ENCODE measurements at places on chromosomes 4 and X.

- no peak for DNase-seq
These were observed 172.9 kb downstream of the AFAP1 start for GRCh38 chr4:7766661-7767345.

DNA sequence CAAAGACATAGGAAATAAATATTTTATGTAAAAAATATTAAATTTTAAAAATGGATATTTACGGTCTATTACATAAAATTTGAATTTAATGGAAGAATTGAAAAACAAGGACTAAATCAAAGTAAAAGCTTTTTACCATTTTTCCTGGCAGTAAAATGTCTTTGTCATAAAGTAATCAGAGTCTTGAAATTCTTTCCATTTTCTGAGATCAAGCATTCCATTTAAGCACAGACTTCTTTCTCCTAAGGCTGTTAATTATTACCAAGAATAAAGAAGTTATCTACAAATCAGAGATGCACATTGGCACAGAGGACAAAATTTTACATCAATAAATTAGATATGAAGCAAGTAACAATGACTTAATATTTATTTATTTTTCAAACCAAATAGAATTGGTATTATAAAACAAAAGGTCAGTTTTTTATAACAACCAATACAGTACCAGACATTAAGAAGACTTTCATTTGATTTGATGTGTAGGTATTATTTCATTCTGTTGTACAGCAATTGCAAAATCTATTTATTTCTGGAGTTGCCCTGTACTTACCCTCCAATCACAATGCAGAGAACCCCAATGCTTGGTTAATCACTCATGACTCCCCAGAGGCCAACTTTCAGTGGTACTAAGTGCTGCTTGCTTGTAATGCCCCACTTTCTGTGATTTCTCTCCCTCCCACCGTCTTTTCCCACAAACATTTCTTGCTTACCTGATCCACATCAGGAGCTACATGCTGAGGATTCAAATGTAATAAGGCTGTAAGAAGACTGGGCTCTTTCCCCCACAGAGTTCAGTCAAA is 254.6 kb downstream of the GASK1B start:
- no peak for DNase-seq

GRCh38 chr4:15131551-15131950 is 129.3 kb downstream of the CPEB2 start:
- DNase-seq, result no peak

DNA sequence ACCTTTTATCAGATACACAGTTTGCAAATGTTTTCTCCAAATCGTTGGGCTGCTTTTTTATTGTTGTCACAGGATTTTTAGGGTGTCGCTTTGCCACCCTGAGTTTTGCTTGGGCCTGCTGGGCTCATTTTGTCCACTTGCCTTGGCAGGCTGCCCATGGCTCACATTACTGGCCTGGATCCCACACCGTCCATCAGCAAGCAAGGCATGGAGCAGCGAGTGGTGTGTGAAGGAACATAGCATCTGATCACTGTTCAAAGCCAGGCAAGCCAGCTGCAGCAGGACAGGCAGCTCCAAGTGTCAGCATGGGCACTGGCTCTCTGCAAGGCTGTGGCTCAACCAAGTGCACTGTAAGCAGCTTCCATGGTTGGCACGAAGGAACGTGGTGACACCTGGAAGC is 261.4 kb upstream of the TECRL start:
- DNase-seq, result no peak

DNA sequence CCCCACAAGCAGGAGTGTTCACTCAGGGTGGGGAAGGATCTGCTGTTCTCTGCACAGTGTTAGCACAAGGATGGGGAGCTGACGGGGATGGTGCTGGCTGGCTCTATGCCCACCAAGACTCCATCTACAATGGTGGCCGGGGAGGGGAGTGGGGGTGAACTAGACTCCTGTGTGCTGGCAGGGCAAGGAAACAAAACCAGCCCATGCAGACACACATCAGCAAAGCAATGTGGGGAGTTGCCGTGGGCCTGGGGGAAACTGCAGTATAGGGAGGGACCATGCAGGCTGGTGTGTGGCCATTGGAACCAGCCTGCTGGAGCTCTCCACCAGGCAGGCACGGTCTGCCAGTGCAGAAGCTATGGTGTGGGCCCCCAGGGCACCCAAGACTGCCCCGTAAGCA is 195.1 kb downstream of the PWWP3B start:
- DNase-seq, result no peak

DNA sequence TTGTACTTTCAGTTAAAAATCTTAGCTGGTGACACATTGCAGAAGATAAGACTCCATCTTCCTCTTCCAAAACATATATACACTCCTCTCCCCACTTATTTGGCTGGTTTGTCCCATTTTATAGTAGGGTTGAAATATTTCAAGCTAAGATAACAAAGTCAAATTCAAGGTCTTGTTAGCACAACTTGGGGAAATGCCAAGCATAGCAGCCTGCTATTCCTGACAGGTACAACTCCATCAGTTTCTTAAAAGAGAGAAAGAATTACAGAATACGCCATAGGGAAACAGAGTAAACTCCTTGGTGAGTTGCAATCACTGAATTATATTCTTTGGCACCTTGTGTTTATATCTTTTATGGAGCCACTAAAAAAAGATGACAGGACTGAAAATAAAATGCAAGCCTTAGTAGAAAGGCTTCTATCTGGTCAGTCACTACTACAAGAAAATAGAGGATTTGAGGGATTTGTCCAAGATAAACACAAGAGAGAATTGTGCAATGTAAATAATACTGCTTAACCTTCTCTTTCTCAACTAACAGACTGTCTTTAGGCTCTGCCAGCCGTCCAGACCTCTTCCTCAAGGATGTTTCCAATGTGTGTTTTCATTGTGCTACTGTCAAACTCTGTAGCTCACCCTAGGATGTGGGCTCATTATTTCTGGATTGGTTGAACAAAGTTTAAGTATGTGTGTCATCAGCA is 170.3 kb downstream of the VEGFC start:
- DNase-seq, result no peak

- DNase-seq, result no peak
These were observed 42.6 kb downstream of the RAB28 start for GRCh38 chr4:13441506-13441905.

- no peak for DNase-seq
These were observed 100.5 kb downstream of the CLNK start for GRCh38 chr4:10584042-10584441.

DNA sequence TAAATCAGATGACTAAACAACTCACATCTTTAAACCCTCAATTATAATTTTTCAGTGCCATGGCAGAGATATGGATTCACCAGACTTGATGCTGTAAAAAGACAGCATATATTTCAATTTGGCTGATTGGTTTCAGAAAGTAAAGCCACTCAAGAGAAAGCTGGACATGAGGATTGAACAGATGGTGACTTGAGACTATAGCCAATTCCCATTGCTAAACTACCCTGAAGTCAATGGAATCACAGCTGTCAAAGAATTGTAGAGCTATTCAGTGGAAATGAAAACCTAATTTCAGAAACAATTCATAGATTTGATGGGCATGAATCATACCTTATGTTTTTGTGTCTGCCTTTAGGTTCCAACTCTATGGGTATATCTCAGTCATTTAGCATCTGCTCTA is 510.6 kb upstream of the BOD1L1 start:
- no peak for DNase-seq

DNA sequence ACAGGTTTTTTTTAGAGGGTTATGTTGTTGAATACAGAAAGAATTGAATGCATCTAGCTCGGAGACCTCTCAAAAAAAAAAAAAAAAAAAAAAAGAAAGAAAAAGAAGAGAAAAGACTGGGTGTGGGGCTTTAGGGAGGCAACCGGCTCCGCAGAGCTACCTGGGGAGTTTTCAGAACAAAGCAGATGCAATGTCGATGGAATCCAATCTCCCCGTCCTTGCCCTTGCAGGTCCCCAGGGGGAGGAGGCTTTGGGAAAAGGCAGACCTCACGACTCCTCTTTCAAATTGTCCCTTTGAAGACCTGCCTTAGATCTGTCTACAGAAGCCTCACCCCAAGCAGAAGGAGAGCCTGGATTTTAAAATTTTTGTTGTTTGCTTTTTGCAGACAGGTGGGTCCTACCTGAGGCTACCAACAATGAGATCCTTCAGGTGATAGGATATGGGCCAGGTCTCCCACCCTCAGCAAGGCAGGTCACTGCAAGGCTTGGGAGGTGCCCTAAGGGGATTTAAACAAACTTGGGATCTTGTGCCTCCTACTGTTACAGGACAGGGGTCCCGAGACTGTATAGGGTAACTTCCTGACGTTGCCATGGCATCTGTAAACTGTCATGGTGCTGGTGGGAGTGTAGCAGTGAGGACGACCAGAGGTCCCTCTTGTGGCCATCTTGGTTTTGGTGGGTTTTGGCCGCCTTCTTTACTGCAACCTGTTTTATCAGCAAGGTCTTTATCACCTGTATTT is 75.2 kb upstream of the PRKX start:
- DNase-seq, result no peak

GRCh38 chr4:26161030-26161824 is 159.6 kb upstream of the RBPJ start:
- DNase-seq, result no peak

DNA sequence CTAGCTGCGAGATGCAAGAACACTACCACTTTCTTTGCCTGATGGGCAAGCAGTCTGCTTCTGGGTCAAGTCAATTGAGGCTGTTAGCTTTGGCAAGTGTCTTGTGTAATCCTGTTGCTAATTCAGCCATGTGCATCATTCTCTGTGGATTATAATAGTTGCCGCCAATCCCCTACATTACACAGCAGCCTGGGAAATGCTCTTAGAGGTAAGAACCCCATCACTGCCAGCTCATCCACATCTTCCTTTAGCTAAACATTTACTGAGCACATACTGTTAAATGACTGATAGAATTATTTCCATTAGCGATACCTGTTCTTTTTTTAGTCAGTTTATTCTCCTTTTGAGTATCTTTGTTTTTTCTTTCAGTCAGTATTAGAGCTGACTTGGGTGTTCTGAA is 116.2 kb downstream of the CBR4 start:
- DNase-seq, result no peak

DNA sequence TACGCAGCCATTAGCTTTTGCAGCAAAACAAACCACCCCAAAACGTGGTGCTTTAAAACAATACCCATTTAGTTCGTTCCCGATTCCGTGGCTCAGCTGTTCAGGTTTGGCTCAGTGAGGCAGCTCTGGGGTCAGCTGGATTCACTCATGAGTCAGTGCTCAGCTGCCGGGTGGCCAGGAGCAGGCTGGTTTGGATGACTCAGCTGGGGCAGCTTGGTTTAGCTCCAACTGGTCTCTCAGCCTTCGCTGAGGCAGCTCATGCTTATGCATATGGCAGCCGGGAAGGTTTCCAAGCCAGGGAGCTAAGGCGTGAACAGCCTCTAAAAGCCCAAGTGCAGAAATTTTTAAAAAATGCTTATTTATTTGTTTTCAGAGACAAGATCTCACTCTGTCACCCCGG is 13.3 kb upstream of the CD99 start:
- no peak for DNase-seq

GRCh38 chr4:136893573-136893972 is 638.7 kb downstream of the PCDH18 start:
- no peak for DNase-seq

DNA sequence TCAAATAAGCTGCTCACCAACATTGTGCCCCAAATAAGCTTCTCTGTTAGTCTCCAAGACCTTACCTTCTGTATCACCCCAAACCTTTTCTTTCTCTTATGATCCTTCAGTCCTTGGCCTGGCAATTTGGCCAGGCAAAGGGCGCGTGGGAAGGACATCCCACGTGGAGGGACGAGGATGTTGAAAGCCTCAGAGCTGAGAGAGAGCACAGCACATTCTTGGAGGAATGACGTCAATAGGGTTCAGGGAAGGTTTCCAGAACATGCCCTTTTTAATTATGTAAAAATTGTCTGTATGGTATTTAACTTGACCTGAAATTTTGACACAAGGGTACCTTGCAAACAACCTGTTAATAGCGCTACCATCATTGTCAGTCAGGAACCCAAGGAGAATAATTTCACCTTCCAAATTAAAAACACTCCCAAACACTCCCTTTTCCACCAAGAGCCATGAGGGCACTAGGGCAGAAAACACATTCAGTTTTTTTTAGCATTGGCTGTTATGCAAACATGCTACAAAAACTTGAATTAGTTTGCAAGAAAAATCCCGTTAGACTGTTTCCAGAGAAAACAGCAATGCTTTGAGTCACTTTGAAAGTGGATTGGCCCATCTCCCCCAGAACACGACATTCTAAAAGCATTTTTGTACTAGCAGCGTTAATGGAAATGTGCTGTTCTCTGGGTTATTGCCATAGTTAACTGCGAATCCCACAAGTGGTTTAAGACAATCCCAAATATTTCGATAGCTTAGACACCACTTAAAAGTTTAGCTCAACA is 183.2 kb upstream of the PUDP start:
- no peak for DNase-seq

GRCh38 chrX:70029863-70030262 is 19.9 kb downstream of the AWAT2 start:
- DNase-seq, result no peak

- no peak for DNase-seq
These were observed 20.0 kb upstream of the CAMK2D start for GRCh38 chr4:113781439-113782040.

GRCh38 chr4:152296386-152296785 is 239.5 kb downstream of the FBXW7 start:
- no peak for DNase-seq

DNA sequence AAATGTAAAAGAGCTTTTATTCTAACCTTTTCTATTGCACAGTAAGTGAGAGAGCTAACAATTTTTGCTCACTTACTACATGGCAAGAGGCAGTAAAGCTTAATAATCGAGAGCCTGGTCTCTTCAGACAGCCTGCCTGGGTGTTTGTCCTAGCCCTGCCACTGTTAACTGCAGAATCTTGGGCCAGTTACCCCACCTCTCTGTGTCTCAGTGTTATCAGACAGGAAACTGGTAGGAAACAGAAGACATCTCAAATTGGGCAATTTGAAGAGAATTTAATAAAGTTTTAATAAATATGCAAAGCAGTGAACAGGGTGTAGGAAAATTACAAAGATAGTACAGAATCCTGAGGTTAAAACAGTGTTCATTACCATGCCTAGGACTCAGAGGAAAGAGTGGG is 13.4 kb downstream of the STAP1 start:
- no peak for DNase-seq

GRCh38 chrX:84240848-84241565 is 53.0 kb upstream of the RPS6KA6 start:
- no peak for DNase-seq

DNA sequence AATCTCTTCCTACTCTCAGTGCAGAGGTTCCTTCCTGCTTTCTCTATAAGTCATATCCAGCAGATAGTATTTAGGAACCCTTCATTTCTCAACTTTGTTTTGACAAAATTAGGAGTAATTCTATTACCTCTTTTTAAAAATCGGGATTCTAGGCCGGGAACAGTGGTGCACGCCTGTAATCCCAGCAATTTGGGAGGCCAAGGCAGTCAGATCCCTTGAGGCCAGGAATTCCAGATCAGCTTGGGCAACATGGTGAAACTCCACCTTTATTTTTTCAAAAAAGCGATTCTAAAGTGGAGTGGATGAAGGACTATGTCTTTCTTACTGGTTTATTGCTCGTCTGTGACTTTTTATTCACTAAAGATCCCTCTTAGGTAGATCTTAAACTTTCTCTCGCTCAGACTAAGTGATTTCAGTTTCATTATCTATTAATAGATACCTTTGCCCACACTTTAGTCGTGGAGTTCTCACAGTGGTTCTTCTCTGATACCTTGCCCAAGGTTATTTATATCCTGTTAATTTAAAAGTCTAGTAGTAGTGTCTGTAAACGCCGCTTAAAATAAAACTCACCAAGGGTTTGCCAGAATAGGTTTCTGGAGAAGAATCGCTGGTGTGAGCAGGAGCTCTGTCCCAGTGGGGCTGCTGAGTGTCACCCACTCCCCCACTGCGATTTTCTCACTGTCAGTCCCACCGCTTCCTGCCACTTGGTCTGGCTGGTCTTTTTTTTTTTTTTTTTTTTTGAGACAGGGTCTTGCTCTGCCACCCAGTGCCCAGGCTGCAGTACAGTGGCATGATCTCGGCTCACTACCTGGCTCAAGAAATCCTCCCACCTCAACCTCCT is 27.0 kb upstream of the TMEM131L start:
- peak; percentile 68 for DNase-seq

All from GM06990 (cell line).